ENCODE measurements at places on chromosomes 11 and 22.

GRCh38 chr11:131823772-131824171, 453.4 kb downstream of the NTM start:
- no peak for DNase-seq

DNA sequence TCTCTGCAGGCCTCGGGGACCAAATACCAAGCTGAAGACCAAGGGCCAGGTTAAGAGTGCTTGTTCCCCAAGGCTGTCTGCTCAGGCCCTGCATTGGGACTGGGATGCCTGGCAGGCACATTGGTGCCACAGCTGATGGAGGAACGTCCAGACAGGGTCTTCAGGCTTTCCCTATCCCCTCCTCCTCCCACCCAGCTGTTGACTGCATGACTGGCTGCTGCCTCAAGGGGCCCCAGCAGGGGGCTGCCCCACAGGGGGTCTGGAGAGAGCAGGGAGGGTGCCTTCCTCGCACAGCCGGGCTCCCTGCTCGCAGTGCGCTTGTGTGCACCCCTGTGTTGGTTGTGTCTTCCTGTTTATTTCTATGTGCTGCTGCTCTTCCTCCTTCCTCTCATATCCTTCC, 9.9 kb downstream of the RCOR2 start:
- no peak for DNase-seq

GRCh38 chr11:118067006-118067405, 9.9 kb upstream of the TMPRSS4 start:
- no peak for DNase-seq

DNA sequence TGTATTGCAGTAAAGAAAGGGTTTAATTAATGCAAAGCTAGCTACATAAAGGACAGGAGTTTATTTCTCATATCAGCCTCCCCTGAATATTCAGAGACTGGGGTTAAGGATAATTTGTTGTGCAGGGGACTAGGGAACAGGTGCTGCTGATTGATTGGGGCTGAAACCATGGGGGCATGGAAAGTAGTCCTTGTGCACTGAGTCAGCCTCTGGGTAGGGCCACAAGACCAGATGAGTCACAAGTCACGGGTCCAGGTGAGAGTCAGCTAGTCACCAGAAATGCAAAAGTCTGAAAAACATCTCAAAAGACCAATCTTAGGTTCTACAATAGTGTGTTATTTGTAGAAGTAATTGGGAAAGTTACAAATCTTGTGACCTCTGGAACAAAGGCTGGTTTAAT, 32.9 kb upstream of the SYT13 start:
- no peak for DNase-seq

DNA sequence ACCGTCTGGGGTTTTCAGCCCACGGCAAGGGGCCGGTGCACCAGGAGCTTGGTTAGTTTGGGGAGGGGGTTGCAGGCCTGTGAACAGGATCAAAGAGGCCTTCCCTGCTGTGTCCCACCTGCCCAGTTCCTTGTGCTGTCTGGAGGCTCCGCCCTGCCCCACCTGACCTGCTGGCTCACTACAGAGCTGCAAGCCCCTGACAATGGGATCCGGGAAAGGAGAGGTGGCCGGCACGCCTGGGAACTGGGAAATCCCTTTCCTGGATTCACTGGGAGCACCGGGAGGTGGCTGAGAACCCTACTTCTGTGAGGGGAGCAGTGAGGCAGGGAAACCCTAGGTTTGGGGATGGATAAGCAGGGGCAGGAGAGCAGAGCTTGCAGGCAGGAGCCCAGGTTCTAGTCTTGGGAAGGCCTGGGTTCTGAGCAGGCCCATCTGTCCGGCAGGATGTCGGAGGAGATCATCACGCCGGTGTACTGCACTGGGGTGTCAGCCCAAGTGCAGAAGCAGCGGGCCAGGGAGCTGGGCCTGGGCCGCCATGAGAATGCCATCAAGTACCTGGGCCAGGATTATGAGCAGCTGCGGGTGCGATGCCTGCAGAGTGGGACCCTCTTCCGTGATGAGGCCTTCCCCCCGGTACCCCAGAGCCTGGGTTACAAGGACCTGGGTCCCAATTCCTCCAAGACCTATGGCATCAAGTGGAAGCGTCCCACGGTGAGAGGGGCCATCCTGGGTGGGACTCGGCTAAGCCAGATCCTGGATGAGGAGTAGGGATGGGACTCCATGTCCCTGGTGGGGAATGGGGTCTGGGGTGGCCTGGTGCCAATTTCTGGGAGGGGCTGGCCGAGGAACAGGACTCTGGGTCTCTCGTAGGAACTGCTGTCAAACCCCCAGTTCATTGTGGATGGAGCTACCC, 786 bp downstream of the CAPN1 start:
- DNase-seq = no peak

DNA sequence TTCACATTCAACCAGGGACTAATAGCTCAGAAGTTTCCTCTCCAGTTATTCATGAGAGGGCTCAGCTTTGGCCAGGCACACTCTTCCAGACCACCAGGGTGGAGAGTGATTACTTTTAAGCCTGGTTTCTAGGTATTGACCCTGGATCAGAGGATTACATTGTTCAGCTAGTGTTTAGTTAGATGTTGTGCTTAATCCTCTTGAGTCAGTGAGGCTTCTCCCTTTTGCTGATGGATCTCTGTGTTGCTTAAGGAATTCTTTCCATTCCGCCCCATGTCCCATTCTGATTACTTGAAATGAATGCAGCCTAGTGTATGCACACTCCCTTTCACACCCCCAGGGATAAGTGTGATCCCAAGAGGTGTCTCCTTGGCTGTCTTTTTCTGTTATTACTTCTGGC, 271.7 kb upstream of the ANO5 start:
- no peak for DNase-seq

DNA sequence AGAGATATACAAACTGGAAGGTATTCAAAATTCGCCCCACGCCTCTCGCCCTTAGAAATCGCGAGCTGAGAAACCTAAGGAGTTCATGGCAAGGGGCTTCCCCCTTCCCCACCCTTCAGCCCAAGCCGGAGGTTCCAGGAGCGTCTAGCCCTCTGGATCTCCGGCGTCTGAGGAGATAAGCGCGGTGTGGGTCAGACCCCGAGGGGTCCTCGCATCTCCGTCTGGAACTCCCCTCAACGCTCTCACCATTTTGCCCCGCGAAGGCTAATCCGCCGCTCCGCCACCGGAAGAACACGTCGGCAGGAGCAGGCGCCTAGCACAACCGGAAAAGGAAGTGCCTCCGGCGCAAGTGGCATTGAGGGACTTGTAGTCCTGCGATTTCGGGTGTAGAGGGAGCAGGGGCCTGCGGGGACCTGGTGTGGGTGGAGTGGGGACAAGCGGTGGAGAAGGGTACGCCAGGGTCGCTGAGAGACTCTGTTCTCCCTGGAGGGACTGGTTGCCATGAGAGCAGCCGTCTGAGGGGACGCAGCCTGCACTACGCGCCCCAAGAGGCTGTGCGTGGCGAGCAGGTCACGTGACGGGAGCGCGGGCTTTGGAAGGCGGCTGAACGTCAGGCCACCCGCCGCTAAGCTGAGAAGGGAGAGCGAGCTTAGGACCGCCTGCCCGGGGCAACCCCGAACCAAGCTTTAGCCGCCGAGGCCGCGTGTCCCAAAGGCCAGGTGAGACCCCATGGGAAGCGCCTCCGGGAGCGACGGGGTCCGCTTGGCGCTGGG, at the start of the genes FEN1 and TMEM258:
FEN1 (plus strand) TSS at position 602 of the 773 bp plus-strand sequence. CDS start 2,451 bp downstream, outside the sequence.
TMEM258 (minus strand) TSS at position 290 of the 773 bp plus-strand sequence; CDS start at position 249, 41 bp downstream.
- peak; percentile 94 for DNase-seq

- DNase-seq = no peak
These were observed 61.8 kb upstream of the PRODH start for GRCh38 chr22:18997925-18998315.

- no peak for DNase-seq
These were observed 8.1 kb downstream of the SLC17A6 start for GRCh38 chr11:22346282-22346681.

GRCh38 chr22:48478124-48478523, 1349.5 kb downstream of the BRD1 start:
- no peak for DNase-seq

DNA sequence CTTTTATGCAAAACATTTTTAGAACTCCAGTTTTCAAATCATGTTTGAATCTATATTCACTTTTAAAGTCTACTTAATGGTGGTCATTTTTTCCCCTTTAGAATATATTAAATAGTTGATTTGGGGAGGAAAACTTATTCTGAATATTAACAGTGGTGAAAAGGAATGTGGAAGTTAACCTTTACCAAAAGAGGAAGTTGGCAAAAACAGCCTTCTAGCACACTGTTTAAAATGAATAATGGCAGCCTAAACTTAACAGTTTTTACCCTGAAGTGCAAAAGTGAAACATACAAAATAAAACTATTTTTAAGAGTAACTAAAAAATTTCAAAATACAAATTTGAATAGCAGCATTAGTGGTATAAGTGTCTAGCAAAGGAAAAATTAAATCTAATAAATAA, 86.4 kb downstream of the GRK3 start:
- DNase-seq = no peak

DNA sequence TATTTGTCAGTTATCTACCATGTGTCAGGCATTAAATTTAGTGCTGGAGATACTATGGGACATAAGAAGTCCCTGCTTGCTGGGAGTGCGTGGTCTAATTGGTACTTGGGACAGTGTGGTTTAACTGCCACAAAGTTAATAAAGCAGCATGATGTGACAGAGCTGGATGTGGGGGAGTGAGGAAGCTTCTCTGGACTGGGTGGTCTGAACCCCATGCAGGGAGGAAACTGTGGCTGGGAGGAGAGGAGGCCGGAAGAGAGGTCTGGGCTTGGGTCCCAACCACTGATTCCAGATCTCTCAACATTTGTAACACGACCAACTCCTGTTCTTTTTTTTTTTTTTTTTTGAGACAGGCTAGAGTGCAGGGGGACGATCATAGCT, 37.1 kb downstream of the ST3GAL4 start:
- DNase-seq = no peak

DNA sequence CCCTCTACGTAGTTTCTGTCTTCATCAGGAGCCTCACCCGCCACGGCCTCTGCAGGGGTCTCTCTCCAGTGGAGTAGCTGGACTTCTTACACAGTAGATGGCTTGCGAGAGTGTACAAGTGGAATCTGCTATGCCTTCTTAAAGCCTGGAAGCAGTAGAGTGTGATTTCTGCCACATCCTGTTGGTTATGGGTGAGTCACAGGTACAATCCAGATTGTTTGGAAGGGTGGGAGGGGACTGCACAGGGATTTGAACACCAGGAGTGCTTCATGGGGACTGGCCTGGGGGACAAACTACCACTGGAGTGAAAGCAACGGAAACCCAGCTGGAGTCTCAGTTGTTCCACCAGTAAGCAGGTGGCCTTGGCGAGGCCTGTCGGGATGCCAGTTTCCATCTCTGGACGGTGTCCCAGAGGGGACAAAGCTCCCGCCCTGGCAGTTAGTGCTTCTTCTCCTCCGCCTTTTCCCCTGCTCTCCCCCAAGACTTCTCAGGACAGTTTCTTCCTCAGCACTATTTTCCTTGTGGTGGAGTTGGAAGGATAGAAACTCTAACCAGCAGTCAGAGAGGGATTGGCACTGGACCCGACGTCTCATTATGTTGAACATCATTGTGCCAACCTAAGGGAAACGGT, 85.0 kb upstream of the RCN1 start:
- DNase-seq = peak; percentile 8

DNA sequence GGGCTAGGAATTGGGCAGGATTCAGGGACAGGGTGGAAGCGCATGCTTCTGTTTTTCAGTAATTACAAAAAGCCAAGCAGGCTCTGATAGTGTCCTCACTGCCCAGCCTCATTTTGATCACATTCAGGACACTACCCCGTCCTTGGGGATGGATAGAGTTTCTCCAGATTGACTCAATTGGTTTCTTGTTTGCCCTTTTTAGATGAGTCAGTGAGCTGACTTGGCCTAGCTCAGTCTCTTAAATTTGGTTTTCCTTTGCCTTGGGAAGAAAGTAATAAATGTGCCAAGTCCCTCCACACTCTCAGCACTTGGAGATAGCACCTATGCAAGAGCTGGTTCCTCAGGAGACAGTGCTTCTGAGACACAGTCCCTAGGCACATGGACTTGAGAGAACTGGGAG, 25.5 kb downstream of the DKK3 start:
- DNase-seq = peak; percentile 75

GRCh38 chr22:39806109-39806508, 87.5 kb downstream of the ENTHD1 start:
- no peak for DNase-seq

DNA sequence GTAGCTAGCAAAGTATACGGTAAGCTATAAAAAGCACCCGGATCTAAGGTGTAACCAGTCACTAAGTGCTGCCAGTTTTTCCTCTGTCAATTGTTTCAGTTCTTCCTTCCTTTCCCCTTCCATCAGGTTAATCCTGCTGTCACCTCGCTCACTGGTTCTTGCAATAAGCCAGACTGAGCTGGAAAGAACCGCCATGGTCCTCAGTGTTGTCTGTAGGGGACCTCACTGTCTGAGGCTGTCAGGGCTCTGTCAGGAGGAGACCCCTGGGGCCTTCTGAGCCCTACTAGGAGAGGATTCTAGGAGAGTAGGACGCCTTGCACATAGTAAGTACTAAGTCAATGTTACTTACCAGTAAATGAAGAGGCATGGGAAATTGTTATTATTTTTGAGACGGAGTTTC, 1.4 kb upstream of the TBC1D22A start:
- DNase-seq = no peak

DNA sequence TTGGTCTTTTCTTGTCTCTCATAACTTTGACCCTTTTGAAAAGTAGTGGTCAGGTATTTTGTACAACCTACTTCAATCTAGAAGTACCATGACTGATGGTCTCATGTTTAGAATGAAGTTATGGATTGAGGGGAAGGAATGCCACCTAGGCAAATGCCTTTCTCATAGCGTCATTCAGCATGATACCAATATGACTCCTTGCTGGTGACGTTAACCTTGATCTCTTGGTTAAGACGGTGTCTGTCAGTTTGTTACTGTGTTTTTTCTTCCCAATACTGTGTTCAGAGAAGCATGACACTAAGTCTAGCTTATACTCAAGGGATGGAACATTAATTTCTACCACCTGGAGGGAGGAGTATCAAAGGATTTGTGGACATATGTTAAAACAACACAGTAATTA, 130.9 kb downstream of the KIF18A start:
- peak; percentile 17 for DNase-seq

DNA sequence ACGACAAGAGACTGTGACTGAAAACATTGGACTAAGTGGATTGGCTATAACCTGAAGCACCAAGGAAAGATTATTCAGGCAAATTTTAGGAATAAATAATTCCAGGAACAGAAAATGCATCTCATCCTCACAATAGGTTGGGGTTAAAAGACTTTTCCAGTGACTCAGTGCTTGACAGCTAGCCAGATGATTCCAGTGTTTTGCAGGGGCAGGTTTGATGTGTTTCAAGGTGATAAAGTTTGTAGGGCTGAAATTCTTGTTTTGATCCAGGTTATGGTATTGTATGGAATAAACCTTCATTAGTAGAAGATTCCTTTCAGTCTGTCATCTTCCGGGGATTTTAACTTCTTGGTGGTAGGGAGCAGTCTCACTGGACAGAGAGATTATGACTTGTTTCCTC, 2.3 kb downstream of the EXT2 start:
- peak; percentile 13 for DNase-seq
